ENCODE measurements at places on chromosomes 16 and 17. TPM values are rescaled to one million over a fixed set of nuclear protein-coding genes. Genes with fewer than 3 reads are reported as not detected.

DNA sequence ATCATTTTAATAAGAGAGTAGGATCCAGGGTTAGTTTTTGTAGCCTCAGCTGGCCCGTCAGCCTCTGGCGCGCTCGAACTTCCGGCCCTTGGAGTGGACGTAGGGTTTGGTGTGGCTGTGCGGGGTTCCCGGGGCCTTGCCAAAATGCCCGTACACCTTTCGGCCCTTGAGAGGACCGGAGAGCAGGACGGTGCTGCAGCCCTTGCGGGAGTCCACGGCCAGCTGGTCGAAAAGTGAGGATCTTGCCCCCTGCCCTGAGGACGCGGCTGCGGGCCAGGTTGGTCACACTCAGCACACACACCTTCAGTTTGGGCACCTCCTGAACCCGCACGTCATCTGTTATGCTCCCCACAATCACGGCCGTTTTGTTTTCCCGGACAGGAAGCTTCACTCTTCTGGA, 42.2 kb upstream of the CNTNAP4 start:
- DNase-seq, result no peak

DNA sequence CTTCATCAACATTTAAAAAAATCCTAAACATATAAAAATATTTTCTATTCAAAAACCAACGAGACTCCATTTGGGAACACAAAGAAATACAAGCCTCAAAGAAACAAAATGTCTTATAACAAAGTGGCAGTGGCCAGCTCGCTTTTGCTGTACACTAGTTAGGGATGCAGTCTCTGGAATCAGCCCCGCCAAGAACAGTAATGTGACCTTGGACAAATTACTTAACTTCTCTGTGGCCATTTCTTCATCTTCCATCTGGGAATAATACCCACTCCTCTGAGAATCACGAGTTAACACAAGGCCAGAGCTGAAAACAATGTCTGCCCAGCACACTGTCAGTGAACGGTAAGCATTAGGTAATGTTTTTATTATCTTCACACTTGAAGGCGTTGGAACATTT, 5.6 kb downstream of the STAT5B start:
- DNase-seq, result no peak

DNA sequence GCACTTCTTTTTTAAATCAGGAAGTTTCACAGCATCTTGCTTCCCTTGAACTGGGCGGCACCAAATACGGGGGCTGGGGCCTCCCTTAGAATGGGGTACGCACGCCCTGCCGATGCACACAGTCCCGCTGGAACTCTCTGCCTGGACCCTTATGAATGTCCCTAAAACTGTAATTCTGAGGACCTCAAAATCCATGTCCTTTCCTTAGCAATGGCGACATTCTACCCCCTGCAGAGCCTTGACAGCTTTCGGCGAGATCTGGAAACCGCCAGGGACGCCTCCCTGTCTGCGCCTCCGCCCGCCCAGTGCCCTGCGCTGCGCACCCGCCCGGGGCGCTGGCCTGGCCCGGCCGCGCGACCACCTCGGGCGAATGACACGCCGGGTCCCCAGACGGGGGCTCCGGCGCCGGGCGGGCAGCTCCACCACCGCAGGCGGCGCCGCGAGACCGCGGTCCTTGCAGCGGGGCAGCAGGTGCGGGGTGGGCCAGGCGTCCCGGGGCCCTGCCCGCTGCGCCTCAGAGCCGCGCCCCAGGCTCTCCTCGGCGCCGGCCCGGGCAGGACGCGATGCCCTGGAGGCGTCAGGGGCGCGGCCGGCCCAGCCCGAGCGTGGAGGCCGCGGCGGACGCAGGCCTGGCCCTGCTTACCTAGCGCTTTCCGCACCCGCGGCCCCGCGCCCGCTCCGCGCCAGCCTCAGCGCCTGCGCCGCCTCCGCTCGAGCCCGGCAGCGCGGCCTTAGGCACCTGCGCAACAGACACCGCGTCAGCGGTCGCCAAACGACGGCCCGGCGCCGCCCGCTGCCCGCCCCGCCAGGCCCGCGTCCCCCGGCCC, 548 bp downstream of the HAGH start:
- no peak for DNase-seq

GRCh38 chr16:68130520-68130919, 45.4 kb downstream of the NFATC3 start:
- no peak for DNase-seq

GRCh38 chr17:6995500-6996255, at the start of gene ALOX12:
TSS of gene ALOX12 (plus strand) at chr17:6996049. CDS start at chr17:6996118, 69 bp downstream.
- no peak for DNase-seq

Gene CACNA1G
- polyA plus RNA-seq, result not detected

Measured in naive B cell (primary cell).